ENCODE measurements at places on chromosomes 7 and 10.

DNA sequence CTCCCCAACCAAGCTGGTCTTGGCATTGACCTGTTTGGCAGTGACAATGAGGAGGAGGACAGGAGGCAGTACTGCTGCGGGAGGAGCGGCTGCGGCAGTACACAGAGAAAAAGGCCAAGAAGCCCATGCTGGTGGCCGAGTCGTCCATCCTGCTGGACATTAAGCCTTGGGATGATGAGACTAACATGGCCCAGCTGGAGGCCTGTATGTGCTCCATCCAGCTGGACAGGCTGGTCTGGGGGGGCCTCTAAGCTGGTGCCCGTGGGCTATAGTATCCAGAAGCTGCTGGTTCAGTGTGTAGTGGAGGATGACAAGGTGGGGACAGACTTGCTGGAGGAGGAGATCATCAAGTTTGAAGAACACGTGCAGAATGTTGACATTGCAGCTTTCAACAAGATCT, 39.1 kb upstream of the ZNF273 start:
- no peak for DNase-seq

DNA sequence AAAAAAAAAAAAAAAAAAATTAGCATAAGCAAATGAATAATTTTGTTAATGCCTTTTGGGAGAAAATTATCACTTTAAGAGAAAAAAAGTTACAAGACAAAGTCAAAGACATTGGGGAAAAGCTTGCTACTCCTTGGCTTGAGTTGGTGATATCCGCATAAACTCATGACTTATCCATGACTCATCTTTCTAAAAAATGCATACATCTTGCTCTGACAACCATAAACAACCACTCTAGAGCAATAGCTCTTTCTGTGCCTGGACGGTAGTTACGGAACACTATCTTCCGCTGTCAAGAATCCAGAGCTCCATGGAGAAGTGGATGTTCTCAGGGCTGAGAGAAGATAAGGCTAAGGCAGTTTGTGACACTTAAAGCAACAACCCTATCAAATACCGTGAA, 281.1 kb upstream of the PFKP start:
- no peak for DNase-seq

DNA sequence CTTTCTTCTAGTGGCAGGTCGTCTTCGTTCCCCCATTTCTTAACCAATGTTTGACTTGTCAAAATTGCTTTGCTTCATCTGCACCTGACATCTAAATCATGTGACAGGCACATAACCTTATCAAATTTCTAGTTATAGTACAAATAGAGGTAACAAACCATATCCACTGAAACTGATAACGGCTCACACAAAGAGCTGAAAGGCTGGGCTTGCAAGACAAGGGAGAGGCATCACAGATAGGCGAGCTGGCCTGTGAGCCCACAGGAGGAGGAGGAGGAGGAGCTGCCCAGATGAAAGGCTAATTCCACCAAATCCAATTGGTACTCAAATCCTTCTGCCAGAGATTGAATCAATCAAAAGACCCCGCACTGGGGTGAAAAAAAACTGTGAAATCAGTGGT, 80.2 kb upstream of the NEBL start:
- no peak for DNase-seq

GRCh38 chr10:79483299-79483698, 29.0 kb upstream of the EIF5AL1 start:
- no peak for DNase-seq

DNA sequence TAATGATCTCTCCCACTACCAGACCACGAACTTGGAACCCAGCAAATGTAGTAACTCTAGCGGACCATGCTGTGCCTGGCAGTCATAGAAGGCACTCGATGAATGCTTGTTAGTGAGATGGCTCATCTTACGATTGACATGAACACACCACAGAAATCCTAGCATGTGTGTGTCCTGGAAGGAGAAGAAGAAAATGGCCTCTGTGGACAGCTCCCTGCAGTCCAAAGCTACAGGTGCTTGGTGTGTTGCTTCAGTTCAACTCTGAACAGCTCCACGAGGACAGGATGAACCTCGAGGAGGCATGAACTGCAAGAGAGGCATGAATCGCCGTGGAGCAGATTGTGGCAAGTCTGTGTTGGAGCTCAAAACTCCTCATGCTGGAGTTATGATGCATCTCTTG, 93.5 kb downstream of the KLF6 start:
- DNase-seq: no peak

DNA sequence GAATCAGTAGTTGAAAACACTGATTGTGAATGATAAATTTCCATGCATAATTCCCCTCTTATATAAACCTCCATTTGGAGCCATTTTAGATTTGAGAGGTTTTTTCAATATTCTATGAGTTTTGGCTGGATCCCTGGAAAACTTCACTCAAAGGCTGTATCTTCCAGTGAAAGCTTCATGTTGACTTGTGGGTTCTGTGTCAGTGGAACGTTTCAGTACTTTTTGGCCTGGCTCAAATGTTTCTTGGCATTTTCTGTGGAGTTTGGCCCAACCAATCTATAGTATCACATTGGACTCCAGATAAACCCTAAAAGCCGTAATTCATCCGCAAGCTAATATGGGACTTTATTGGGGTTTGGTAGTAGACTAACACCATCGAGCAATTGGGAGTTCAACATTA, 172.6 kb upstream of the PRPS1L1 start:
- no peak for DNase-seq

DNA sequence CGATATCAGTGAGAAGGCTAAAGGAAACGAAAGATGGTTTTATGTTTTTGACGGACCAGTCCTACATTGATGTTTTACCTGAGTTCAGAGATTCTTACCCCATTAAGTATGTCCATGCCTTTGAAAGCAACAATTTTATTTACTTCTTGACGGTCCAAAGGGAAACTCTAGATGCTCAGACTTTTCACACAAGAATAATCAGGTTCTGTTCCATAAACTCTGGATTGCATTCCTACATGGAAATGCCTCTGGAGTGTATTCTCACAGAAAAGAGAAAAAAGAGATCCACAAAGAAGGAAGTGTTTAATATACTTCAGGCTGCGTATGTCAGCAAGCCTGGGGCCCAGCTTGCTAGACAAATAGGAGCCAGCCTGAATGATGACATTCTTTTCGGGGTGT, 27.7 kb downstream of the MET start:
- DNase-seq: no peak

DNA sequence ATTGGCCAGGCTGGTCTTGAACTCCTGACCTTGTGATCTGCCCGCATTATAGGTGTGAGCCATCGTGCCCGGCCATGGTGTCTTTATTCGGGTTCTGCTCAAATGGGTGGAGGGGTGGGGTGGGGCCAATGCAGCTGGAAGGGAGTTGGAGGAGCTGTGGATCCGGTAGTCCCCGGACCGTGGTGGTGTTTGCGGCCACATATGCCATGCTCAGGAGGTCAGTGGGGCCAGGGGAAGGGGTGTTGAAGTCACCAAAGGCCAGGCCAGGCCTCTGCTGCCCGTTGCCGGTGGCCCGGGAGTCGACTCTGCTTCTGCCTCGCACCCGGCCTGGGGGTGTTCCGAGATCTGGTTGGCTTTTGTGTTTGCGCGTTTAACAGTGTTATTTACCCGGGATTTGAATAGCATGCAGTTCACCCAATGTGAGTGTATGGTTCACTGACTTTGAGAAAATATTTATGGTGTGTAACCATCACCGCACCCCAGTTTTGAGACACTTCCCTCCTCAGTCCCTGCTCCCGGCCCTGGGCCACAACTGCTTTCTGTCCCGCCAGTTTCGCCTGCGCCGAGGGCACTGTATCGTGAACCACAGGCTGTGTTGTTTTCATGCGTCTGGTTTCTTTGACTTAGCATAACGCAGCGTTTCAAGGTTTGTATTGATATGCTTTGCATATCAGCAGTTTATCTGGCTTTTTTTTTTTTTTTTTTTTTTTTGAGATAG, 10.7 kb downstream of the INPP5A start:
- no peak for DNase-seq

GRCh38 chr7:18866359-18867036, 250.9 kb downstream of the TWIST1 start:
- no peak for DNase-seq

DNA sequence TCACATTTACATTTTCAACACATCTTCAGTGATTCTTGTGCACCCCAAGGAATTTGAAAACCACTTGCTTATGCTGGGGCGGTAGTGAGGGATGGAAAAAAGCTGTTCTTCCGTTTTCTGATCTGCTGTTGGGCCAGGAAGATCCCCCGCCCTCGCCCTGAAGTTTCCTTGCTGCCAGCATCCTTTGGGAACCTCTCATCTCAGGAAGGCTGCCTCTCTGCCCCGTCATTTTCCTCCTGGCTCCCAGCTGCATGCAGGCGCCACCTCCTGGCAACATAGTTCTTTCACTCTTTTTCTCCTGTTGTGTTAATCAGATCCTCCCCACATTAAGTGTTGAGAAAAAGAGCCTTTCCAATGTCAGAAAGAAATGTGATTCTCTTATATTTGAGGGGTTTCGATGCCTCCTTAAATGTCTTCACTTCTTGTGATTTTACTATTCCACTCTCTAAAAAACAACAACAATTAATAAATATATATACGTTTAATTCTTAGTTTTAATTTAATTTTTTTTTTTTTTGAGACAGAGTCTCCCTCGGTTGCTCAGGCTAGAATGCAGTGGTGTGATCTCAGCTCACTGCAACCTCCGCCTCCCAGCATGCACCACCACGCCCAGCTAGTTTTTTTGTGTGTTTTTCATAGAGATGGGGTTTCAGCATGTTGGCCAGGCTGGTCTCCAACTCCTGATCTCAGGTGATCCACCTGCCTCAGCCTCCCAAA, 122.9 kb downstream of the RALA start:
- DNase-seq: no peak

DNA sequence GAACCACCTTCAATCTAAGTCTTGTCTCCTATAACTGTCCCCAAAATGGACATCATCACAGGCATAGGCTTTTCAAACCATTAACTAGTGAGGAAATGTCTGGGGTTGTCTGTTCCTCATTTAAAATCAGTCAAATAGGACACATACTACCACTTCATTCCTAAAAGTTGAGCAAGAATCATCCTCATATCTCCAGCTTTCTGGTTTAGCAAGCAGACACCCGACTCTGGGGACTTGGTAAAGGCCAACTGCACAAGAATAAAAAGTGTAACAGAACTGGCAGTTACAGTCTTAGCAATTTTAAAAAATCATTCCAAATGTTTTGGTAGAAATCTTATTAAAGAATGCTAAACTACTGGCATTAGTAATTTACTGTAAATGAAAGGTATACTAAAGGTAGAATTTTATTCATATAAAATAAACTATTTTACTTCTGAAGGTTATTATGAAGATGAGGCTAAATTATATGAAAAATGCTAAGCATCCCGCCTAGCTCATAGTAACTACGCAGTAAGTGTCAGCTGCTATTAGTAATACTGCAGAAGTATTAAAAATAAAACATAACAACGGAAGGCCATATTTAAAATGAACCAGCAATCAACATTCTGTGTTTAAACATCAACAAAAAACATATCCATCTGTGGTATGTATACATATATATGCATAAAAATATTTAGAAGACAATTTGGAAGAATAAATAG, 60.8 kb downstream of the ZNF438 start:
- no peak for DNase-seq
